ENCODE measurements at places on chromosomes 13 and 19.
A peak's percentile ranks its signal among the peaks of the same experiment; 100 is the strongest.

GRCh38 chr19:2856457-2857050 is 10.6 kb upstream of the ZNF556 start:
- DNase-seq, result no peak

GRCh38 chr19:4749870-4750590 is 26.4 kb upstream of the DPP9 start:
- no peak for DNase-seq

GRCh38 chr13:67623630-67624029 is 393.5 kb upstream of the PCDH9 start:
- DNase-seq, result no peak

GRCh38 chr13:35621989-35622388 is 145.5 kb upstream of the MAB21L1 start:
- no peak for DNase-seq

DNA sequence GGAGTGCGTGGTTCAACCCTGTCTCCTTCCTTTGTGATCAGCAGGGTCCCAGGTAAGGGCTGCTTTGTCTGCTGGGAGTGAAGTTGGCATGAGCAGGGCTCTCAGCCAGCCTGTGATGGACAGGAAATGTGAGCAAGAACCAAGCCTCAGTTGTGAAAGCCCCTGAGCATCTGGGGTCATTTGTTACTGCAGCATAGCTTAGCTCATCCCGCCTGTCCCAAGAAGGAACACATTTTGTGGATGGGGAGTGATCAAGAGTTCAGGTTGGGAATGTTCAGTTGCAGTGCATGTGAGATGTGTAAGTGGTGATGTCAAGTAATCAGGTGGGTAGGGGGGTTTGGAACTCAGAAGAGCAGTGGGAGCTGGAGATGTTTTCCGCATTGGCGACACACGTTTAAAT is 152.4 kb downstream of the DPF1 start:
- no peak for DNase-seq

DNA sequence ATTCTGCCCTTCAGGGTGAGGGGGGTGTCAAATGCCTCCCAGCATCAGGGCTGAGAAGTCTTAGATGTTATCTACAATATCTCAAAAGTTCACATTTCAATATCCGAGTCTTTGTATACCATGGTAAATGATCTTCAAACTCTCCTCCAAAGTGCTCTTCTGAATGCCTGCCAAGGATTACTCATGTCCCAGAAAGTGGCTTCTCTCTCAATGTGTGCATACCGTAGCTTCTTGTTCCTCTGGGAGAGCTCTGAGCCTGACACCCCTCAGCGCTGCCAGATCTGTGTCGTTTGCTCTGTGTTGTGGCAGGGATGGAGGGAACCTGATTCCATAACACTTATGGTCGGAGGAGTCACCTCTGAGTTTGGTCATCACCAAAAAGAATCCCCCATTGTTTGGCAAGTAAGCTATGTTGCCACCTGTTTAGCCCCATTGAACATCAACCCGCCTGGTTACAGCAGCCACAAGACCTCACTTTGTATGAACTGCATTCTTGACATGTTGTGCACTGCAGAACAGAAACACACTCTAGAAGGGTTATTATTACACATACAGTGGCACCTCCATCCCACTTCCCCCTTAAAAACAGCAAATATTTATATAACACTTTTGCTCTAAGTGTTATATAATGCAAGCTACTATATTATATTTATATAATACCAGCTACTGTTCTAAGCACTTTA is 163.1 kb upstream of the MIR17HG start:
- DNase-seq, result peak; percentile 26

DNA sequence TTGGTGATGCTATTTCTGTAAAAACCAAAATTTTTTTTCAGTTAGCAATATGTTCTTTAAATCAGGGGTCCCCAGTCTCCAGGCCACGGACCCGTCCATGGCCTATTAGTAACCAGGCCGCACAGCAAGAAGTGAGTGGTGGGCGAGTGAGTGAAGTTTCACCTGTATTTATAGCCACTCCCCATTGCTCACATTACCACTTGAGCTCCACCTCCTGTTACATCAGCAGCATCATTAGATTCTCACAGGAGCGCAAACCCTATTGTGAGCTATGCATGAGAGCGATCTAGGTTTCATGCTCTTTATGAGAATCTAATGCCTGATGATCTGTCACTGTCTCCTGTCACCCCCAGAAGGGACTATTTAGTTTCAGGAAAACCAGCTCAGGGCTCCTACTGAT is 58.9 kb upstream of the SLC7A1 start:
- no peak for DNase-seq

DNA sequence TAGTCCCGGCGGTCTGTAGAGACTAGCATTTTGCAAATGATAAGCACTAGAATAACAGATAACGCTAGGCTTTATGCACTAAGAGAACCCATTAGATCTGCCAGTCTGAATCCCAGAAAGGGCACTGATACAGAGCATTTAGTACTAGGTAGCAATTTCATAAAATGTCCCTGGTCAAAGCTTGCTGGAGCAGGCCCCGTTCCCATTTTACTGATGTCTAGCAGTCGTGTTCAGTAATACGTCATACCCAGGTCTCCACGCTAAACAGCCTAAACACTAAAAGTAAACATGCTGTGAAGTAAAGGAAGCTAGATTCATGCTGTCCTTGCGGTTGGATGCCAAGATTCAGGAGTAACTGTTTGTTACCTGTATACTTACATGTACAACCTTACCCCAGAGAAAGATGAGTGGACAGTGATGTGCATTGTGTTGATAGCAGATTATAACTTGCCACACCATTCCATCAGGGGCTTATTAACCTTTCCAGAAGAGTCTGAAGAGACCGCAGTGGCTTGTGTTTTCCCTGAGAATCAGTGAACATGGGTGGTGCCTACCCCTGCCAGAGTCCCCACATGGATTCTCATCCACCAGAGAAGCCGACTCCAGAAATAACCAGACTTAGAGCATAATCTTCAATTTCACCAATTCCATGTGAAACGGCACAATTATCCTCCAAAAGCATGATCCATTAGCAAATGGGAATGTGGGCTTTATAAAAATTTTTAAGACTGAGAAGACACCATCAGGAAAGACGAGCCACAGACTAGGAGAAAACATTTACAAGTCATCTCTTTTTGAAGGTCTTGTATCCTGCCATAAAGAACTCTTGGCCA is 3.4 kb upstream of the RPS11 start:
- DNase-seq, result peak; percentile 77

- no peak for DNase-seq
Observed at GRCh38 chr13:43802511-43802910, 15.7 kb upstream of the ENOX1 start.

DNA sequence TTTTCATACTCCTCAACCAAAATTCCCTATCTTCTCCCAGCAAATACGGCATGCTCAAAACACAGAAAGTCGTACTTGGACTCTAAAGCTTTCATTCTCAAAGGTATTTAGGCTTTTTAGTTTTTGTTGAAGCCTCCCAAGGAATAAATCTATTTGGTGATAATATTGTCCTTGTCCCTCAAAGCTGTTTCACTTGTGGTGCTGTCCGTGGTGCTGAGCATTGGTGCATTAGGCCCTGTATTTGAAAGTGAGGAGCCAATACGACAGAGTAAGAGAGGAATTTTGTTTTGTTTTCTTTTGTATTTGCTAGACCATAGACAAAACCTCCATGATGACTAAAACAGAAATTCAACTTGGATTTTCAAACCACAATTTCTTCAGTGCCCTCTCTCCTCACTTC is 3.2 kb upstream of the LGALS13 start:
- DNase-seq, result peak; percentile 1

DNA sequence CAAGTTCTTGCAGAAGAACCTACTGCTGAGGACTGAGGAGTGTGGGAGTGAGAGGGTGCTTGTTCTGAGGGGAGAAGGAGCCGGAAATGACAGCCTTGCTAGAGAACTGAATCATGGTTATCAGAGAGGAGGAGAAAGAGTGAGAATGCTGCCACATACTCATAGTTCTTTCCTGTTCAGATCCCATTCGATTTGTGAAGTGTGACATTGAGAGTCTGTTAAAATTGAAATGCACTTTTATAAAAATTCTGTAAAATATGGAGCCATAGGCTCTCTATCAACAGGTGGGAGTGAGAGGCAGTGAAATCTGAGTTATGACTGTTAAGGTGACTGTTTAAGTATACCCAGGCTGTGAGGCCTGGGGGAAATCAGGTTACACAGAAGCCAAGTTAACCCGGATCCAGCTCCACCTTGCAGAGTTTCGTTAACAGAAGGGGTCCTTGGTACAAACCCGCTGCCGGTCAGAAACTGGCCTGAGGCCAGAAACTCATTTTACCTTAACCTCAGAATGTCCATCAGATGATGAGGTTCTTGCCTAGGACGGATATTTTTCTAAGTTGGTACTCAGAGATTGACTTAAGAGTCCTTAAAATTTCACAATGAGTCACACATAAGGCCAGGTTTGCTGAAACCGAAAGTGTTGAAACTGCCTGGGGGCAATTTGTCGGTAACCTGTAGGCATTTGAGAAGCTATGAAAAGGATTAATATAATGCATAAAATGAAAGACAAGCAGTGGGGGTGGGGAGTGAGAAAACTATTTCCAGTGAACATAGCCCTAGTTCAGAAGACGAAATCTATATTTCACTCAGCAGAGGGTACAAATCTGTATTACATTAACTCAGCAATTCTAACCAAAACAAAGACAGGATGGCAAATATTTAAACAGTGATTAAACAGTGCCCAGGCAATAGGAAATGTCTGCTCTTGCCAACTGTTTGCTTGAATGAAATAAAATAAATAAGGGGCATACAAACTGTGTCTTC is 350.5 kb downstream of the KCNRG start:
- DNase-seq, result no peak

DNA sequence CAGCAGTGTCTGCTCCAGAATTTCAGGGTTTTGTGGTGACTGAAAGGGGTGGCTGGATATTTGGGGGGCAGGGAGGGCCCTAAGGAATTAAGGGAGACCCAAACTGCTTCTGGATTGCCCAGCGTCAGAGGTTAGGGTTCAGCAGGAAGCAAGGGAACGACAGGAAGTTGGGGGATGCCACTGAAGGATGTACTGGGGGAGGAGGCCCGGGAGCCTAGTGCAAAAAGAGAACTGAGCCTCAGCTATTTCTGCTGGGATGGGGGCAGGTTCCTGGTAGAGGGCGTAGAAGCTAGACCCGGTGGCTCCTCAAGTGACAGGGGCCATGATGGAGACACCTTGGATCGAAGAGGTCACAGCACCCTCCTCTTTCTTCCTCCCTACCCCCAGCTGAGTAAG is 1.1 kb downstream of the CYP2S1 start:
- no peak for DNase-seq

- DNase-seq, result peak; percentile 52
Observed at GRCh38 chr13:19927117-19927748, 31.3 kb upstream of the ZMYM2 start.

DNA sequence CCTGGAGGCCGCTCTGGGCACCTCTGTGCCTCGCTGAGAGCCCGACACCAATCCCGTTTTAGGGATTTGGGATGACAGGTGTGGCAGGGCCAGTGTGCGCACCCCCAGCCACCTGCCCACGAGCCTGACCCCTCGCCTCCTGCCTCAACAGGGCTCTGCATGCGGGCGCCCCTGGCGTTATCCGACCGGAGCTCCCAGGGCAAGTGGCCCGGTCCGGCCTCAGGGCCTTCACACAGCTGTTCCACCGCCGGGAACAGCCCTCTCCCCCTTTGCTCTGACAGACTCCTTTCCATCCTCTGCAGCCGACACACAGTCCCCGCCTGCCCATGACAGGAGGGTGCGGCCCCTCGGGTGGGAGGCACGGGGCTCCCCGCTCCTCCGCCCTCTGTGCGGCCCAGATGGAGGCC is 7.1 kb upstream of the WDR18 start:
- no peak for DNase-seq

DNA sequence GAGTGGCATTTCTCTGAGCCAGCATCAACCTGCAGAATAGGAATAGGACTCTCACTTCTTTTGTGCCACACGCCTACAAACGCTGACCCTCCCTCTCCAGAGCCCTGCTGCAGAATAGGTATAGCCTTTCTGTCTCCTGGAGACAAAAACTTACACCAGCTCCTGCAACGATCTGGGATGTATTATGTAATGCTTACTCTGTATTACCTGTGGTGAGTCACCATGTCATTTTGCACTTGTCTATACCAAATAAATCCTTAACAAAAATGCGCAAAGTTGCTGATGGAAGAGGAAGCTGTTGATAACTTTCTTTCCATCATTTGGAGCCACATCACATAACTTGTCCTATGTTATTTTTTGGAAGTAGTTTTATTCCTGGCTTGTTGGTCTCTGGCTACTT is 155.8 kb upstream of the FNDC3A start:
- no peak for DNase-seq

- DNase-seq, result peak; percentile 25
Observed at GRCh38 chr19:44753932-44754749, 5.6 kb downstream of the BCL3 start.

GRCh38 chr13:85665286-85665685 is 133.9 kb downstream of the SLITRK6 start:
- DNase-seq, result no peak

DNA sequence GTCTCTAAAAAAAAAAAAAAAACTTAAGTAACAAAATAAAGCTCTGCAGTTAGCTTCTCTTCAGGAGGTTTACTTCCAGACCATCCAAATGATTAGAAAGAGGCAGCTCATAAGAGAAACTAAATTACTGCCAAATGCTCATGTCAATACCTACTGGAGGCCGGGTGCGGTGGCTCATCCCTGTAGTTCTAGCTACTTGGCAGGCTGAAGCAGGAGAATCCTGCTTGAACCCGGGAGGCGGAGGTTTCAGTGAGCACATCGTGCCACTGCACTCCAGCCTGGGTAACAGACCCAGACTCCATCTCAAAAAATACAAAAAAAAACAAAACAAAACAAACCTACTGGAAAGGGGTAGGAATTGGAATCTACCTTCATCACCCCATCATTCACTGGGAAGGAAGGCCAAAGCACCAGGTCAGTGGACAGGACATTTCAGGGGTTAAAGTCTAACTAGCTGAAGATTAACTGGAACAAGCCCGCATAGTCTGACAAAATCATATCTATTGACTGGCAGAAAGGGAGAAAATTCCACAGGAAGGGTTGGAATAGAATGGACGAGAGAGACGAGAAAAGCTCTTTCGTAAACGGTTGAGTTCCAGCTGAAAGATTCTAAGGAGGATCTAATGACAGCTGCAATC is 1.3 kb downstream of the ZFP14 start:
- DNase-seq, result peak; percentile 11

DNA sequence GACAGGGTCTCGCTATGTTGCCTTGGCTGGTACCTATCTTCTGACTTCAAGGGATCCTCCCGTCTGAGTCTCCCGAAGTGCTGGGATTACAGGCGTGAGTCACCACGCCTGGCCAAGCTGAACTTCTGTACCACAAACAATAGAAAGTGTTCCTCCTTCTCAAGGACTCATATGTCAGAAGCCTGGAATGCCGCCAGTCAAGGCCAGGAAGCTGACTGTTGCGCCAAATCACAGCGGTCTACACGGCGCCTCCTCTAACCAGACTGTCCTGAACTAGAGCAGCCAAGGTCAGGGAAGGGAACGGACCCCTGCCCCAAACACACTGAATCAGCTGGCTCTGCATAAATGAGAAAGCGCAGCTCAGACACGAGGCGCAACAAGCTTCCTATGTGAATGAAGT is 14.6 kb downstream of the RAB20 start:
- DNase-seq, result no peak

- no peak for DNase-seq
Observed at GRCh38 chr13:31213651-31214289, 14.0 kb downstream of the B3GLCT start.
